ENCODE measurements at places on chromosomes 5 and 9. TPM values are rescaled to one million over a fixed set of nuclear protein-coding genes. Genes with fewer than 3 reads are reported as not detected.

BTNL8 gene
- 0.09 TPM for total RNA-seq

THOC3 gene
- total RNA-seq = 46.1 TPM

NPDC1 gene
- total RNA-seq = 8.2 TPM

LAMC3 gene
- 1.5 TPM for total RNA-seq

PCDHB9 gene
- total RNA-seq = 0.22 TPM

SLC25A2 gene
- 0.09 TPM for total RNA-seq

INSL6 gene
- total RNA-seq = not detected

FOXD4L3 gene
- under 0.01 TPM for total RNA-seq

C9orf152 gene
- total RNA-seq = not detected

HTR4 gene
- total RNA-seq = not detected

GMCL2 gene
- not detected for total RNA-seq

FGF10 gene
- total RNA-seq = not detected

ACTBL2 gene
- under 0.01 TPM for total RNA-seq

SLIT3 gene
- total RNA-seq = under 0.01 TPM

RABL6 gene
- total RNA-seq = 49.3 TPM

ANXA2R gene
- 10.5 TPM for total RNA-seq

SLC6A19 gene
- not detected for total RNA-seq

KIF4B gene
- total RNA-seq = 0.33 TPM

SV2C gene
- total RNA-seq = under 0.01 TPM

PTGES2 gene
- total RNA-seq = 50.5 TPM

FAM151B gene
- 2.6 TPM for total RNA-seq

NMUR2 gene
- not detected for total RNA-seq
